ENCODE measurements at places on chromosomes 7 and 10.
A peak's percentile ranks its signal among the peaks of the same experiment; 100 is the strongest.

- peak; percentile 8 for DNase-seq
Observed at GRCh38 chr7:153190452-153190851, 430.9 kb downstream of the ACTR3B start.

- peak; percentile 12 for DNase-seq
Observed at GRCh38 chr7:78510580-78511188, 712.1 kb downstream of the PHTF2 start.

DNA sequence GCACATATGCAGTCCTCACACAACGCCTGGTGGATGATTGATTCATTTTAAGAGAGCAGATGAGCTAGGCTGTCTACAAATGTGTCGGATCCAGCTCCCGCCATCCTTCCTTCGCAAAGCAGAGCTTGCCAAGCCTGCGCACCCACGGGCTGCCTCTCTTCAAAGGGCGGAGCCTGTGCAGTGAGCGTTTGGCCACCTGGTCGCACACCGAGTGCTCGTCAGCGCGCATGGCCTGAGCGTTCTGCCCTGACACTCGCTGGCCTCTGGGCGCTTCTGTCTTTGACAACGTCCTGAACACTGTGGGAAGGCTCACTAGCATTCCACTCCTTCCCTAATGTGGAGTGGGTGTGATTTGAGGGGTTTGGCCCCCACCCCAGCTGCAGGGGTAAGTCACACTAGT, 47.1 kb upstream of the TMEM72 start:
- no peak for DNase-seq

DNA sequence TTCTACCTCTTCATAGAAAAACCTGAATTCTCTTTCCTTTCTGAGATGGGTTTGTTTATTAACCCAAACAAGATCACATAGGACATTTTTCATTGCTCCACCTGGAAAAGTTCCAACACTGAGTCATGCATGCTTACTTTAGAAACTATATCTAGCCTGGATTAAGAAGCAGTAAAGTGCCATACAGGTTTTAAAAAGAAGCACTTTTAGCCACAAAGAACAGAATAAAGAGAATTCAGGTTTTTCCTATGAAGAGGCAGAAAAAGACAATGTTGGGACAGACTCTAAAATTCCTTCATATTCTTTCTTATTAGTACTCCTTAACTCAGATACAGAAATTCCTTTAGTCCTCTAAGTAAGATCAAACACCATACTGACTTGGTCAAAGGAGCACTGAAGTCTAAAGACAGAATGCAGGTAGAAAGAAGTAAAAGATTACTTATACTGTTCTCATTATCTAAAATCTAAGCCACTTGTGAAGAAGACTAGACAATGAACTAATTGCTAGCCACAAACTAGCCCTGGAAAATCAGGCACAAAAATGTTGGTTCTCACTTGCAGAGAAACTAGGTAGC, 241.3 kb downstream of the ANK3 start:
- no peak for DNase-seq

- peak; percentile 40 for DNase-seq
Observed at GRCh38 chr10:50622706-50623662, 772 bp downstream of the SGMS1 start.

- DNase-seq: no peak
Observed at GRCh38 chr10:48467669-48468068, 137.2 kb downstream of the ARHGAP22 start.

DNA sequence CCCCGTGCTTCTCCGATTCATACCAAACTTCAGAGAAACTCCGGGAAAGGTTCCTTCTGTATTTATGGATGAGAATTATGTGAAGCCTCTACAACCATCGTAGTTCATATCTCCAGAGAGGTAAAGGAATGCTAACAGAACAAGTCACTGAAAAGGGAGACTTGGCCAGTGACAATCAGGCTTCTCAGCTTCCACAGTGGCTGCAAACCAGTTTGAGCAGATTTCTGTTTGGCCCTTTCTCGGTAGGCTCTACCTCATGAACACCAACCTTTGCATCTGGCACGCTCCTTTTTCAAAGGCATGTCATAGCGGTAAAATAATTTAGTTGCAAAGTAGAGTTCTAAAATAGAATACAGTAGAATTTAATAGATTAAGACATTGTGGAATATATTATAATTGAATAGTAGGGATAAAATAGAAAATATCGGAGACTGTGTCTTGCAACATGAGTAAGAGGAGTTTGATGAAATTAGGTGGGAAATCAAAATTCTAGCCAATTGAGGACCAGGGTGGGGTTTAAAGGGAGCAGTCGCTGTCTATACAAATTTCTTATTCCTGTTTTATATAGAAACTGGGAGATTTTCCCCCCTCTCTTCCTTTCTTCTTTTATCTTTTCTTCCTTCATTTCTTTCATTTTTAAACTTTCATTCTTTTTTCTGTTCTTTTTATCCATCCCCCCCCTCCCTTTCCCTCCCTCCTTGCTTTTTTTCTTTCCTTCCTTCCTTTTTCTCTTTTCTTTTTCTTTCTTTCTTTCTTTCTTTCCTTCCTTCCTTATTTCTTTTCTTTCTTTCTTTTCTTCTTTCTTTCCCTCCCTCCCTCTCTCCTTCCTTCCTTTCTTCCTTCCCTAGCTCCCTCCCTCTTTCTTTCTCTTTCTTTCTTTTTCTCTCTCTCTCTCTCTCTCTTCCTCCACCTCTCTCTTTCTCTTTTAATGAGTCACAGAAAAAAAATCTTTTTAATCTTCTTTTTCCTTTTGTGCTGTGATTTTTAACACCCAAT, 161.5 kb upstream of the KLF6 start:
- DNase-seq: no peak
